NCI-H1417 treated with DMSO at 0.1 percent for 48 hours (cell line): ENCODE measurements at places on chromosomes 6 and 20.

DNA sequence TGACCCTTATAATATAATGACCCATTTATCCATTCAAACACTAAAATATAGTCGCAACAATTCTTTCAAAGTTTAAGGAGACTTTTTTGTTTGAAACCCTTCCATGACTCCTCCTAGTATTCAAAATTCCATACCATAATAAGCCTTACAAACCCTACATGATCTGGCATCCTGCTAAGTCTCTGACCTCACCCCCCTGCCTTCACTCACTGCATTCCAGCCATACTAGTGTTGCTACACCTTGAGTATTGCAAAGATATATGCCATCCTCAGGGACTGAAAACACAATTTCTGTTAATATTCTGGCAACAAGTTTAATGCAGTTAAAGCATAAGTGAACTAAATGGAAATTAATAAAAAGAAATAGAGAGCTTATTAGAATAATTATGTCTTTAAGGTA lies 168.4 kb downstream of the EYS start:
- DNase-seq, result no peak

DNA sequence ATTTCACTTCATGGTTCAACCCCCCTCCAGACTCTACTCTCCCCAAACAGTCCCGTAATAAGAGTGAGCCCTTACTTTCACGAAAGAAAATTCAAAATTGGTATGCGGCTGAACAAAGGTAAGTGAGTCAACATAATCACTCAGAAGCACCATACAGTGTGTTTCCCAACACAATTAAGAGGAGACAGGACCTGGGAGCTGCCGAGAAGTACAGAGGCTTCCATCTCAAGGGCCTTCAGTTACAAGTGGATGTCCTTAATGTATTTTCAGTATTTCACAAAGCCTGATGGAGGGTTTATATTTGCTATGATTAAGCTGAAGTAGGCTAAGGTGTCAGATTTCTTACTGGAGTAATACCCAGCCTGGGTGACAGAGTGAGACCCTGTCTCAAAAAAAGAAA lies 51.1 kb downstream of the MYO6 start:
- no peak for DNase-seq

DNA sequence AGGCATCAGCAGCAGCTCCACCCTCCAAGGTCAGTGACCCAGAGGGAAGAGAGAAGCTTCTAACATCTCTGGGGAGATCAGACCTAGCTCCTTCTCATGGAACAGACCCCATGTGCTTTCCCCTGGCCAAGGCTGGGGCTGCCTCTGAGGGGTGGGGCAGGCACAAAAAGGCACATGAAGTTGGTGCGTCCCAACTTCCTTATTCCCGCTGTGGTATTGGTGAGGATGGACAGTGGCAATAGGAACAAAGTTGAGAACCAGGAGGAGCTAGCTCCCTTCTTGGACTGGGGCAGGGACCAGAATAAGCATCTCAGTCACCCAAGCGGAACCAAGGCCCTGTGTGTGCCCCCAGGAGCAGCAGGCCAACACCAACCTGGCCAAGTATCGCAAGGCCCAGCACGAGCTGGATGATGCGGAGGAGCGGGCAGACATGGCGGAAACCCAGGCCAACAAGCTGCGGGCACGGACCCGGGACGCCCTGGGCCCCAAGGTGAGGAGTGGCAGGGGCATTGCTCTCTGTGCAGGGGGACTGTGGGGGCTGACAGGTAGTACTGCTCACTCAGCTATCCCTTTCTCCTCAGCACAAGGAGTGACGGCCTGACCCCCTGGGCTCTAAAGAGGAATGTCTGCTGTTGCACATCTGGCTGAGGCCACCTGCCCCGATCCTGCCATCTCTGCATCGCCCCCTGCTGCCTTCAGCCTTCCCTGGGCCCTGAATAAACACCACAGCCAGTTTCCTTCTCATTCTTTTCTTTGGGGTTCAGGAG lies 46.1 kb downstream of the MYH7B start:
- no peak for DNase-seq

- no peak for DNase-seq
Measured at GRCh38 chr20:40511478-40511877, 177.6 kb downstream of the MAFB start.

DNA sequence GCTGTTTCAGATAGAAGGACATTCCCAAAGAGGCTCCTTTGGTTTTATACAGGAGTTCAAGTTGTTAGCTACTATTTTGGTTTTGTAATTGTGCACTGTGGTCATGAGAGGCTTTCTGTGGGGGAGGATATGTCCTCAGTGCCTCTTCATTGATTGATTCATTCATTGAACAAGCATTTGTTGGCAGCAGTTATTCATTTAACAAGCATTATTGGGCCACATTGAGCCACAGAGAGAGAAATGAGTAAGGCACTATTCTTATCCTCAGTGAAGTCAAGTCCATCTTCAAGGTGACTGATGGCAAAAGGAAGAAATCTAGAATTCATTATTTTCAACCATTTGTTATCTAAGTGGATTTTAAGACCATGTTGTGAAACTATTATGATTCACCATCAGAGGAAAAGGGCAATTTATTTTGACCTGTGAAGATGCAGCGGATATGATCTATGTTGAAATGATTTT lies 697.2 kb upstream of the CITED2 start:
- DNase-seq, result no peak

DNA sequence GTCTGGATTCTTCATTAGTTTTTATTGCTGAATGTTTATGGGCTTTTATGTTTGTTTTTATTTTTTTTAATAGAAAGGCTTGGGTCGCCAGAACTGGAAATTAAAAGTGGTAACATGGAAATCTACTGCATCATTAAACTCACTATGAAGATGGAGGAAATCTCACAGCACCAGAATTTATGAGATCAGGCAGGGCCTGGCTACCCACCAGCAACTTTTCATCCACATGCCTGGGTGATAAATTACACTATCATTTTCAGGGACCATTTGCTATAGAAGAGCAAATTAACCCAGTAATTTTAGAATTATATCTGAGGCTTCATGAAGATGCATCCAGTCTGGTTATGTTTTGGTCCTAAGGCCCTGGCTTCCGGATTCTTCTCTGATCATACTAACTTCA lies 57.8 kb upstream of the PLCB4 start:
- DNase-seq, result no peak

GRCh38 chr20:44085616-44086434 lies 101.2 kb downstream of the JPH2 start:
- DNase-seq, result no peak

DNA sequence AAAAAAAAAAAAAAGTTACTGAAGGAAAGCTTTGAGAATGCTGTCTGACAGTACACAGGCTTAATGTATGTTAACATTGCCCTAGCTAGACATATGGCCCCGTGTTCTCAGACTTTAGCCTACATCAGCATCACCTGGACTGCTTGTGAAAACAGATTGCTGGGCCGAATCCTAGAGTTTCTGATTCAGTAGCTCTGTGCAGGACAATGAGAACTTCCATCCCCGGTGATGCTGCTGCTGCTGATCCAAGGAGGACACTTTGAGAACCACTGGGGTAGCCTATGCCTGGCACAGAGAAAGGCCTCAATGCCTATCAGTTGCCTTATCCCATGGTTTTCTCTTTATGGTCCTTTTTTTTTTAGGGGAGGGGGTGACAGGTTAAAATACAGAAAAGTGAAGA lies 1.6 kb downstream of the HCK start:
- DNase-seq, result no peak

DNA sequence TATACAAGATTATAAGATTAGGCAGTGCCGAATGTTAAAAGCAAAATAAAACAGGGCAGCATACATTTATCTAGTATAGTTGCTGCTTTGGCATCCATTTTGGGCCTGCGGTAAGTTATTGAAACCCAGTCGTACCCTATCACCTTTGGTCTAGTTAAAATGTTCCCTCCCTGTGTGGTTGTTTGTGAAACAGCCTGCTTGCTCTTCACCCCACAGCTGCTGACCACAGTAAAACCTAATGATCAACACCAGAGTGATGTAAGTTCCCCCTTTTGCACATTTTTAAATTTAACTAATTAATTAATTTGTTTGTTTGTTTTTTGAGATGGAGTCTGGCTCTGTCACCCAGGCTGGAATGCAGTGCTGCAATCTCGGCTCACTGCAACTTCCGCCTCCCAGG lies 50.3 kb upstream of the TXNDC5 start:
- DNase-seq, result no peak

DNA sequence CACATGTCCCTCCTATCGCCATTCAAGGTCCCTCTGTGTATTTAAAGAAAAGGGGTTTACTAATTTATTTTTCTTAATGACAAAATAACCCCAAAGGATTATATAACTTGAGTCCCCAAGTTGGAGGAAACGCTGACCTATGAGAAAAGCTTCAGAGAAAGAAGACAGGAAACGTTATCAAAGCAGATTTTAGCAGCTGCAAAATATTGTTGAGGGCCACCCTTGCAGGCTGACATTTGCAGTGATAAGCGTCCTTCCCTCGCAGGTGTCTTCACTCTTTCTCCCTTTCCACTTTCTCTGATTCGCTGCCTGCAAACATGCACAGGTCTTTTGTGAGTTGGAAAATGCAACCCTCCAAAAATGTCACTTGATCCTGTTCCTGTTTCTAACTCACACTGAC lies 103.2 kb upstream of the RIPOR2 start:
- no peak for DNase-seq

DNA sequence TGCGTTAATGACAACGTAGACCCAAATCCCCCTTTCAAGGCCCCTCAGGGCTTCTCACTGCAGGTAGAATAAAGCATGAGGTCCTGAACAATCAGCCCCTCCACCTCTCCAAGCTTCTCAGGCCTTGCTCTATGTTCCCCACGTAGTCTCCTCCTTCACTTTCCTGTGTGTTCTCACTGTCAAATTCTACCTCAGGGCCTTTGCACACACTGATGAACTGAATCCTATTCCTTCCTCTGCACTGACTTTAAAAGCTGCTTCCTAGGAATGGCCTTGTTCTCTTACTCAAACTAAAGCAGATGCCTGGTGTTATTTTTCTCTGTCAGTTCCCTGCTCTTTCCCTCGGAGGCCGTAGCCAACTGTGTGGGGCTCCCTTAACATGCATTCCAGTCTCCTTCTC lies 66.8 kb upstream of the EDN1 start:
- DNase-seq, result no peak

GRCh38 chr6:22113026-22113766 lies 183.6 kb downstream of the PRL start:
- no peak for DNase-seq

DNA sequence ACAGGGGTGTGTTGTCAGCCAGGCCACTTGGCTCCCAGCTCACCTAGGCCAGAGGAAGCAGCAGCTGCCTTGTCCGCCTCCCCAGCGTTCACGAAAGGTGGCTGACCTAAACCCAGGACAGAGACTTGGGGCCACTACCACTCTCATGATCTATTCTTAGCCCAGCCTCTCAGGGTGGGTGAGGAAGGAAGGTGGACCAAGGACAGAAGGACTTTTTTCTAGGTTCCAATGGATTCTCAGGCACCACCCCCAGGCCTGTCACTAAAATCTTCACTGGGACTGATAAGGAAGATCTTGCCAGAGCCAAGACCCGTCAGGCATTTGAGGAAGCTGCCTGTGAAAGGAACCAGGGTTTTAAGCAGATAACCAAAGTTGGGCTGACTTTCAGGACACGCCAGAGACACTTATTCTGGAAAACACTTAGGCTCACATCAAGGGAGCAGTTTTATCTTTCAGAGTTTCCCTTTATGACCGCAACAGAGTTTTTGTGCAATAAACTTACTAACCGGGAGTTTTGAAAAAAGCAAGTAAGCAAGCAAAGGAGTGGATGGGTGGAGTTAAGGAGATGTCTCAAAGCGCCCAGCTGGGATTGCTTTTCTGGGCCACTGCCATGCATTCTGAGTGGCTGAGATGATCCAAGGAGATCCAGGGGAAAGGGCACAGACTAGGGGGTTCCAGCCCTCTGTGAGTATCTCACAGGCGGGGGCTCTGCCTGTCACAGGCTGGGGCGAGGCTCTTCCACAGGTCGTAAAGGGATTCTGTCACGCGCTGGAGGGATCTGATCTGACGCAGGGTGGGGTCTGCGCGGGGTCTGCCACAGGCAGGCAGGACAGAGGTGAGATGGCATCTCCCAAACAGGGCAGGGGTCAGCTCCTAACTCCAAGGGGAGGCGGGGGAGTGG lies 989 bp downstream of the FITM2 start:
- no peak for DNase-seq

GRCh38 chr20:50930139-50930975 lies 880 bp downstream of the ADNP start:
- DNase-seq, result no peak

DNA sequence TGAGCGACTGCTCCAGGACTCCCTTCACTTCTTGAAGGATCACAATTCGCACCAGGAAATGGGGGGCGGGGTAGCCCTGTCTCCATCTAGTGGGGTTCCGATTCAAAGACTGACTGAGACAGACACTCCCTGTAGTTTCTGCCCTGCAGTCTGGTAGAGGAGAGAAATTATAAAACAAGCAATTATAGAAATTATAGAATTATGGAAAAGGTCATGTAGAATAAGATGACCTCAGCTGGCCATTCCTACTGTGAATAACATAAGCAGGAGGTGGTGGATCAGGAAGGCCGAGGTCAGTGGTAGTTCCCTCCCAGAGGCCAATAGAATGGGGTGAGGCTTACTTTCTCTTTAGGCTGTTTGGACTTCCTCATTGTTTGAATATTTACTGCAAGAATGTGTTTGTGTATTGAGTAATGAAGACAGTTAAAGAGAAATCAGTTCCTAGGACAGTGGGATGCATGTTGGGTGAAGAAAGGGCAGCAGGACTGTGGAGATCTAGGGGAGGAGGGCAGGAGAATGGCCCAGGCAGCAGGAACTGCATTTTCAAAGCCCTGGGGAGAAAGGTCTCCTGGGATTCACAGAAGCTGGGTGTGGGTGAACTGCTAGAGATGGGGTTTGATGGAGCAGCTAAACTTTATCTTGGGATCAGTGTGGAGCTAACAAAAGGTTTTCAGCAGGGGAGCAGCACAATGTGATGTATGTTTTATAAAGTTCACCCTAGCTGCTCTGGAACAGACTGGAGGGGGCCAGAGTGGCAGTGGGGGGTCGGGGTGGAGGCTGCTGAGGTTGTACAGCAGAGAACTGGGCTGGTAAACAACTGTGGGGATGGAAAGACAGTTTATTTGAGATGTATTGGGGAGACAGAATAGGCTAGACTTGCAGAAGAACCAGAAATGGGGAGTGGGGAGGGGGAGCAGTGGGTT lies 2.1 kb downstream of the ZNF341 start:
- DNase-seq, result no peak

GRCh38 chr6:150313781-150314180 lies 55.0 kb upstream of the IYD start:
- DNase-seq, result no peak

DNA sequence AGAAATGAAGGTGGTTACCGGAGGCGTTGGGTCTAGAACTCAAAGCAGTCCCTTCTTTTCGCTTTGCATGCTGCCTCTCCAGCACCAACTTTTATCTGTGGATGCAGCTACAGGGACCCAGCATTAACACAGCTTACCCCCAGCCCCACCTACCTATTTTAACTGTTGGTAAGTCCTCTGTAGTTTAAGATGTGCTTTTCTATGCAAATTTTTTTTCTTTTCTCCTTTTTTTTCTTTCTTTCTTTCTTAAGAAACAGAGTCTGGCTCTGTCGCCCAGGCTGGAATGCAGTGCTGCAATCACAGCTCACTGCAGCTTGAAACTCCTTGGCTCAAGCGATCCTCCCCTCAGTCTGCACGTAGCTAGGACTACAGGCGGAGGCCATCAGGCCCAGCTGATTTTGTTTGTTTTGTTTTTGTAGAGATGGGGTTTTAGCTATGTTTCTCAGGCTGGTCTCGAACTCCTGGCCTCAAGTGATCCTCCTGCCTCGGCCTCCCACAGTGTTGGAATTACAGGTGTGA lies 6.5 kb upstream of the USP45 start:
- no peak for DNase-seq
